ENCODE measurements at places on chromosomes 6 and 20.

DNA sequence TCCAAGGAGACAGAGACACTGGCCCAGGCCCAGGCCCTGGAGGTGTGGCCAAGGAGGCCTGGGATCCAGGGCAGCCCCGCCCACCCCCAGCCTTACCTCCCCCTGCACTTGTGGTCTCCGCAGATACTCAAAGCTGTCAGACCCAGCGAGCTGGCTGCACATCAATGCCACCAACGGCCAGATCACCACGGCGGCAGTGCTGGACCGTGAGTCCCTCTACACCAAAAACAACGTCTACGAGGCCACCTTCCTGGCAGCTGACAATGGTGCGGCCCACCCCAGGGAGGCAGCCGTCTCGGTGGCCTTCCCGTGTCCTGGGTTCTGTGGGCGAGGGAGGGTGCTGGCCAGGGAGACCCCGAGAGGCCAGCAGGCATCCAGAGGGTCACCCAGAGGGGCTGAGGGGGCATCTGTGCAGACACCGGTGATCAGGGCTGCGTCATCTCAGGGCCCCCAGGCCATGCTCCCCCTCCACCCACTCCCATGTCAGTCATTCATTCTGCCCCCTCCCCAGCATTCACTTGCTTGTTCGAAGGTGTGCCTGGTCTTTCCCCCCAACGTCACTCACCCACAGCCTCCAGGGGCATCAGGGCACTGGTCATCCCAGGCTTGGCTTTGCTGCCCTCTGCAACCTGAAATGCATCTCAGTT, 141.3 kb downstream of the TAF4 start:
- DNase-seq = no peak

DNA sequence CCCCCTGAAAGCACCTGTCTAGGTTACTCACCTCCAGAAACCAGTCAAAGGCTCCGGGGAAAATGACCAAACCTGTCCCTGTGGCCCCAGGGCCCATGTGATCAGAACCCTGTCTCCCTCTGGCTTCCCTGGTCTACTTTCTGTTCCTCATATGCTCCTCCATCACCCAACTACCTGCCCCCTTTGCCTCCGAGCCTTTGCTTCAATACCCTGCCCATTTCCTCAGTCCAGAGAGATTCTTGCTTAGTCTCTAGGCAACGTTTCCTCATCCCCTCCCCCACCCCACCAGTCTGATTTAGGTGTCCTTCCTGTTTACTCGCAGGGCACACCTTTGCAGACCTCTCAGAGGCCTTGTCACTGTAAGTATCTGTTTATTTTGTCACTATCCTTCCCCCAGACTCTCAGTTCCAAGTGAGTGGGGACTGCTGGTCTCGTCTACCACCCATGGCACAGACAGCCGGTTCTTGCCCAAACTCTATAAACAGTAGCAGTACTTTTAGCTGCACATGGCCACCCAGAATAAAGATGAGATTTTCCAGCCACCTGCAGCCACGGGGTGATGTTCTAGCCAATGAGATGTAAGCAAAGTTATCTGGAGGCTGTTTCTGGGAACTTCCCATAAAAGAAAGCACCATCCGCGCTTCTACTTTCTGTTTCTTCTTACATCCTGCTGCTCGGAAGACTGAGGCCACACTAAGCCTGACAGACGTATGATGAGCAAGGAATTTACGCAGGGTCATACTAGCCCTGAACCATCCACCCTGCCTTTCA, 13.3 kb downstream of the ELOVL5 start:
- no peak for DNase-seq

GRCh38 chr20:50478162-50478990, 31.8 kb upstream of the PTPN1 start:
- DNase-seq = peak; percentile 51

- DNase-seq = no peak
These were observed 73.8 kb downstream of the SASH1 start for GRCh38 chr6:148416330-148416965.

GRCh38 chr20:50797142-50797541, 2.3 kb downstream of the BCAS4 start:
- DNase-seq = no peak

- DNase-seq = no peak
These were observed 597 bp downstream of the ADA start for GRCh38 chr20:44650771-44651433.
